ENCODE measurements at places on chromosomes 7 and 10.

- no peak for DNase-seq
Observed at GRCh38 chr10:97888134-97888533, 38.5 kb downstream of the GOLGA7B start.

GRCh38 chr7:87570178-87570577 is 30.5 kb downstream of the ABCB1 start:
- DNase-seq = no peak

GRCh38 chr7:28510026-28510369 is 97.7 kb downstream of the CREB5 start:
- no peak for DNase-seq

DNA sequence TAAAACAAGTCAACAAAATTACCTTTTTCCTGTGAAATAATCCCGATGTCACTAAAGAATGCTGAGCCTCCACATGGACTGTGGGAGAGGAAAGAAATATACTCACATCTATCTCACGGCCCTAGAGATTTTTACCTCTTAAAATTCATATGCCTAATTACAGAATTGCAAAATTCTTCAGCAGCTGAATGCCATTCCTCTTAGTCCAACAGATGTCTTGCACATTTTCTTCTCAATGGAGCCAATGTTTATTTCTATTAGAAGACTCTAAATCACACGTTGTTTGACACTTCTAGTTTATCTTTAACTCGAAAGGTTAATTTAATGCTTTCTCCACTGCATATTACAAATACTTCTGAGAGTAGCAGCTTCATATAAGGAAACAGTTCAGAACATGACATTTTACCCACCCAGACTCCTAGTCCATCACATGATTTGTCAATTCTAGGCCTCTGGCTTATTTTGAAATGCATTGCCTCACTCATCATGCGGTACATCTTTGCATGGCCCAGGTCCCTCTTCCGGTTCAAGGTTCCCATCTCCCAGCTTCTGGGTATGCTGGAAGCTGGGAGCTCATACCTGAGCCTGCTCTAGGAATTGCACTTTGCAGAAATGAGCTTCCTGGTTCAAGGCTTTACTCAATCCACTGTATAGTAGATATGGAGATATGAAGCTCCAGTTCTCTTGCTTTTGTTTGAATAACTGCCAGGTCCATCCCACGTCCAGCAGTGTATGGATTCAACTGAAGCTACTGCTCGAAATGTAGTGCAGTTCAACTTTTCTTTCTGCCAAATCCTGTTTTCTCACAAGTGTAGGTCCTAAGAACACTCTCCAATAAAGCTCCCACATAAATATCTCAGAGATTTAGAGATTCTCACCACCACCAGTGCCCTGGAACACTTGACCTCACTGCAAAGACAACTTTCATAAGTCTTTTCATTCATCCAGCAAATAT is 306.2 kb downstream of the GPR37 start:
- DNase-seq = no peak

DNA sequence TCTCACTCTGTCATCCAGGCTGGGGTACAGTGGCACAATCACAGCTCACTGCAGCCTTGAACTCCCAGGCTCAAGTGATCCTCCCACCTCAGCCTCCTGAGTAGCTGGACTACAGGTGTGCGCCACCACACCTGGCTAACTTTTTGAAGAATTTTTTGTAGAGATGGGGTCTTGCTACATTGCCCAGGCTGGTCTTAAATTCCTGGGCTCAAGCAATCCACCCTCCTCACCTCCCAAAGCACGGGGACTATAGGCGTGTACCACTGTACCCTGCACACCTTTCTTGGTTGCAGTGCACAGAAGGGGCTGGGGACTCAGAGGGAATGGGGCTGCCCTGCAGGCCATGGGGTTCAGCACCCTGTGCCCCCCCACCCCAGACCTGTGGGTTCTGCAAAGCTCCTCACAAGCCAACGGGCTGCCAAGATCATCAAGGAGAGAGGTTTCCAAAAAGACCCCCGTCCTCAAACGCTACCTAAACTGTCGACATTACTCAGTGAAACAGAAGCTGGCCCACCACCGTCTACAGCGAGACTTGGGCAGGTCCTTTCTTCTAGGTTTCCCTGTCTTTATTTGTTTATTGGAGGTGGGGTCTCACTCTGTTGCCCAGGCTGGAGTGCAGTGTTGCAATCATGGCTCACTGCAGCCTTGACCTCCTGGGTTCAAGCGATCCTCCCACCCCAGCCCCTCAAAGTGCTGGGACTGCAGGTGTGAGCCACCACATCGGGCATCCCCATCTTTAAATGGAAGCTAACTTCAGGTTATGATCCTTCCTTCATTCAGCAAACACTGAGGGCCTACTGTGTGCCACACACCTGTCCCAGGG is 26.6 kb upstream of the ELFN1 start:
- no peak for DNase-seq

- DNase-seq = no peak
Observed at GRCh38 chr10:80491251-80492102, 37.4 kb downstream of the TSPAN14 start.

DNA sequence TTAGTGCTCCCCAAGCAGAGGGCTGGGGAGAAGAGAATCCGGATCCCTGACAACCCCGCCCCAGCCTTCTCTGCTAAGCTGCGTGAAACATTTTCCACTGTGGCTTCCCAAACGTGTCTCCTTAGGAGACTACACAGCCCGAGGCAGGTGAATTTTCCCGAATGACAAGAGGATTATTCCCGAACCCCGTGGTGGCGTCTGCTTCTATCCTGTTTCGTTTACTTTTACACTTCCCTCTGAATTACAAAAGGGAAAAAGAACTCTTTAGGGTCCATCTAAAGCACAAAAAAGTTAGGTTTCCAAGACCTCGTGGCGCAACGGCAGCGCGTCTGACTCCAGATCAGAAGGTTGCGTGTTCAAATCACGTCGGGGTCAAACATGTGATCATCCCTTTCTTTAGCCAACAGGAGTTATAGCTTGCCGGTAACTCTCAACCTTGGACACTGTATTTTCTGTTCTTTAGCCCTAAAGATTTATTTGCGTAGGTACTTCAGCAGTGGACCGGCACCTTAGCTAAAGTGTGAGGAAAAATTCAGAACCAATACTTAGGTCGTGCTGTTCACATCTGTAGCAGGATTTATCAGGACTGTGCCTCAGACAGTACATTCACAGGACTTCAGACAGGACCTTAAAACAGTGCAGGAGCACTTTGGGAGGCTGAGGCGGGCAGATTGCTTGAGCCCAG is 3.2 kb upstream of the ZNF789 start:
- DNase-seq = no peak

DNA sequence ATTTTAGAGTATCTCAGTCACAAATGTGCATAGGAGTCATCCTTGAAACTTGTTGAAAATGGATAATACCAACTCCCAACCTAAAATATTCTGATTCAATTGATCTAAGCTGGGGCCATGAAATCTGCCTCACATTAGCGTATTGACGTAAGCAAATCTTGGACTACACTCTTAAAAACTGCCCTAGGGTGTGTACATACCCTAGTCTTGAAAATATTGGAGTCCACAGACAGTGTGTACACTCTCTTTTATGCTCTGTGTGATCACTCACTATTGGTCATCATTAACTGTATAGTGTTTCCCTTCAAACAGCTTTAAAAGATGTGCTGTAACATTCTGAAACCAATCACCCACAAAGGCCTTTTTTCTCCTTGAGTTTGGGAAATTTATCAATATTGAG is 102.9 kb upstream of the FERD3L start:
- no peak for DNase-seq

DNA sequence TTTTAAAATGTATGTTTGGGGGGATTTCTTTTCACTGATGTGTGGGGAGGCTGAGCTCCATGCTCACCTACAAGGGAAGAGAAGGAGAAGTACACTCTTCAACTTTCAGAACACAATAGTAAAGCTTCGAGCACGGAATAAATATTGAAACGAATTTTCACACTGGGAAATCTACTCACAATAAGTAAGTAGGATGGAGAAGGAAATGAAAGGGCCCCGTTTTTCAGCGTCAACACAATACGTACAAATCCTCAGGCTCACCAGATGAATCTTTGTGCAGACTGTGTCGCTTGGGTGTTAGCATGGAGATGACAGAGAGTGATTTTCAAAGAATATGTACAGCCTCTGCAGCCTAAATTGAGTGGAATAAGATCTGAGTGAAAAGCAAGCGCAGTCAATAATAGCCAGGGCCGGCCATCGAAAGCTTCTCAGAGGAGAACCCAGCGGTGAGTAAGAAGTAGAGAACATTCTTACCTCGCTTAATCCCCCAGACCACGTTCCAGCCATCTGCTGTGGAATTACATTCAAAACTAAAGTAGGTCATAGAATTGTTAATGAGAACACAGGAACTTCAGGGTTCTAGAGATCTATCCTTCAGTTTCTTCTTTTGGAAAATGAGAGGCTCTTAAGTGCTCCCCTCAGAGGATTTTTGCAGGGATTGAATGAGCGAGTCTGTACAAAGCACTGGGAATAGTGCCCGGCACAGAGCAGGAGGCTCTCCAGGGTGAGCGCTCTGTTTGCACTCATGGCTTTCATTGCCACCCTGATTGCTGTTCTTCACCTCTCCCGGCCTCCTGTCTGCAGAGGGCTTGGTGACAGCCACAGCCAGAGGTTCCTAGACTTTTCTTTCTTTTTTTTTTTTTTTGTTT is 292.8 kb downstream of the SFMBT2 start:
- no peak for DNase-seq

- DNase-seq = peak; percentile 67
Observed at GRCh38 chr10:100338434-100339036, 8.5 kb upstream of the SCD start.
